ENCODE measurements at places on chromosomes 6 and 20.

DNA sequence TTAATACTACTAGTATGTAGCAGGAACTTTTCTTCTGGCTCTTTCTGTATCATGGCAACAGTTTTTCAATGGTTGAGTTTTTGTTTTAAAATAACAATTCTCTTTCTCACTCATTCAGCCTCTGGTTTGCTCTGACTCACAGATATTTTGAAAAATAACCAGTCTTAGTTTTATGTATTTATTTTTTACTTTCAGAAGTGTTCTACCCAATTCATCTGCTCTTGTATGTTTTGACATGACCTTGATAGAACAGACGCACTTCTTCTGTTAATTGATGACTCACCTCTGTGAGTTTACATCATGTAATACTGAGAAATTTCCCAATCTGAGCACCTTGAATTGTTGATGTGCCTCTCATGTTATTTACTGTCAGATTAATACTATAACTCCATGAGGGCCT is 178.9 kb downstream of the SASH1 start:
- no peak for DNase-seq

GRCh38 chr6:39321761-39322160 is 741 bp downstream of the KCNK16 start:
- no peak for DNase-seq

GRCh38 chr6:33962246-33963027 is 158.6 kb upstream of the MLN start:
- DNase-seq: no peak

GRCh38 chr20:51906049-51906448 is 103.7 kb upstream of the SALL4 start:
- no peak for DNase-seq

GRCh38 chr6:50845499-50846143 is 26.9 kb downstream of the TFAP2B start:
- DNase-seq: no peak

GRCh38 chr20:16607364-16608276 is 34.4 kb upstream of the KIF16B start:
- no peak for DNase-seq

DNA sequence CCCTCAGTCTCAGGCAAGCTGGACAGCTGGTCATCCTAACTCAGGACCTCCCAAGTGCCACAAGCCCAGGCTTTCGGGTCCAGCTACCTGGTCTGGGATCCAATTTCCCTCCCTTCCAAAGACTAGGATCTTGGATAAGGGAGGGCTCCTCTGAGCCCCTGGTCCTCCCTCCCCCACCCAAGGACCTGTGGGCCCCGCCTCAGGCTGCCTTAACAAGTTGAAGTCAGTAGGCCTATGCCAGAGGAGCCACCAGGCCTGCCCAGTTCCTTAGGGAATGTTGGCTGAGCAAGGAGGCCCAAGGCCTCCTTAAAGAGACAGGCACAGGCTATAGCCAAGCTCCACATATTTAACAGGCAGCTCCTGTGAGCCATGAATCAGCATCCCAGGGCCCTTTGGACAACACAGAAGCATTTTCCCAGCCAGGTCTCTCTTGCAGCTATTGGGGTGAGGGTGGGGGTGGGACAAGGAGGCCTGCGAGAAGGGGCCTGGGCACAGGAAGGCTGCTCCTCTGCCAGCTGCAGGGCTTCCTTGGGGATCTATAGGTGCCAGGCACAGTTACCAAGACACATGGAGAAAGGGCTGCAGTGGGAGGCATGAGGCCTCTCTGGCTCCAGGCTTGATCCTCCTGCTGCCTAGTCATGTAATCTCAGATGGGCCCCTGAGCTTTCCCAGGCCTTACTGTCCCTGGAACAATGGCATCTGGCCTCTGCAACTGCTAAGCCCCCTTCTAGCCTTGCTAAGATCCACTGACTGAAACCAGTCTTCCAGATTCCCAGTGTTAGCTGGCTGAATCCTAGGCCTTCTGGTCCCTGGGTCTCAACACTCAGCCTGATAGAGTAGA is 27.4 kb upstream of the NOL4L start:
- no peak for DNase-seq

GRCh38 chr20:16761305-16761829 is 13.2 kb downstream of the OTOR start:
- peak; percentile 18 for DNase-seq

DNA sequence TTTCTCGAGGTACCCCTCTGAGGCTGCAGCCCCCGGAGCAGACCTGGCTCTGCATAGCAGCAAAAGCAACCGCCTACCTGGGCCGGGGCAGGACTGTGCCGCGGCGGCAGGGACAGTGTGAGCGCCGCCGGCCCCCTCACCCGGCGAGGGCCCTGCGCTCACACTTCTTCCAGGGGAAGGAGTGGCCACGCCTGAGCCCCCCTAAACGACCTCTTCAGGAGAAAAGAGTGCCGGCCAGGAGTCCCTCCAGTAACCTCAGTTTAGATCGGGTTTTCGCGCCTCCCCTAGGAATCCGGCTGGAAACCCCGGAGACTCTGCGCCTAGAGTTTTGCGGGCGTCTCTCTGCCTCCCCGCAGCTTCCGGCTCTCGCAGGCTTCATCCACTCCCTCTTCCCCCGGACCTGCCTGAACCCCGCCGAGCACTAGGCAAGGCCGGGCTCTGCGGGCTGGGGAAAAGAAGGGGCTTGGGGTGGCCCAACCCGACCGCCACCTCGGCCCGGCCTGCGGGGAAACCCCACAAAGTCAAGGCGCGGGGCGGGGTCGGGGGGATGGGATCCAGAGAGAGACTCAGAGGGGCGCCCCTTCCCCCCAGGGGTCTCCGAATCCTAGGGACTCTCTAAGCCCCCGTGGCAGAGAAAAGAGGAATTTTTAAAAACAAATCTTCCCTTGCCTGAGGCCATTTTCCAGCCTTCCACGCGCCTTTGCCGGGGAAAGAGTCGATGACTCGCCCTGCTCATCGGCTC is 558 bp downstream of the LINC00237 start:
- no peak for DNase-seq

- no peak for DNase-seq
These were observed 65.4 kb downstream of the MDGA1 start for GRCh38 chr6:37632291-37632690.

GRCh38 chr20:19524691-19525090 is 233.4 kb upstream of the RIN2 start:
- no peak for DNase-seq

DNA sequence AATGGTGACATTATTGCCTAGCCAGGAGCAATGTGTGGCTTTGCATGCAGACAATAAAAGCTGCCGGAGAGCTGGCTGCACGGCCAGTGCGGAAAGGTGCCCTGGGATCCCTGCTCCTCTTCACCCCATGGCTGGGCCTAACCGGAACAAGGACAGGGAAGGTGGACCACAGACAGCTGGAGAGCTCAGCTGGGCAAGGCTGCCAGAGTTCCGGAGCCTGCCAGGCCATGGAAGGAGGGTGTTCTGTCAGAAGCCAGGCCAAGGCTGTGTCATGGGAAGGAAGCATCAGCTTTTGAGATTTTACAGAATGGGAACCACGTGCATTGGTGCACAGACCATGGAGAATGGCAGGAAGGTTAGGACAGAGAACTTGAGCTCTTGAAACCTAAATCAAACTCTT is 25.0 kb downstream of the MAP1LC3A start:
- no peak for DNase-seq

DNA sequence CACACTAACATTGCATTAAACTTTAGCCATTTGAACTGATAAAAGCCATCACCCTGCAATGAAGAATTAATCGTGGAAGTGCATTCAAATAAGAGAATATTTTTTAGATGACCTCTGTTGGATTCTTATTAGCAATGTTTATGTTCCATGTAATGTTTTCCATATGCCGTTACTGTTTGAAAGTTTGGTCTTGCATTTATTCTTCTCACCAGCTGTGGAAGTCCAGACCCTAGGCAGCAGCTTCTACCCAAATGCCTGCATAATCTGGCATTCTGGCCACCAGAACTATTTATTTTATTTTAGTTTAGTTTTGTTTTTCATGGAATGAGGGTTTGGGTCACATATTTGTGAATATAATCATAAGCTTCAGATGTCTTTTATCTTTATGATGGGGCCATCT is 140.4 kb downstream of the SAMD5 start:
- no peak for DNase-seq

- DNase-seq: no peak
These were observed 85.8 kb downstream of the CEBPB start for GRCh38 chr20:50276119-50277063.

DNA sequence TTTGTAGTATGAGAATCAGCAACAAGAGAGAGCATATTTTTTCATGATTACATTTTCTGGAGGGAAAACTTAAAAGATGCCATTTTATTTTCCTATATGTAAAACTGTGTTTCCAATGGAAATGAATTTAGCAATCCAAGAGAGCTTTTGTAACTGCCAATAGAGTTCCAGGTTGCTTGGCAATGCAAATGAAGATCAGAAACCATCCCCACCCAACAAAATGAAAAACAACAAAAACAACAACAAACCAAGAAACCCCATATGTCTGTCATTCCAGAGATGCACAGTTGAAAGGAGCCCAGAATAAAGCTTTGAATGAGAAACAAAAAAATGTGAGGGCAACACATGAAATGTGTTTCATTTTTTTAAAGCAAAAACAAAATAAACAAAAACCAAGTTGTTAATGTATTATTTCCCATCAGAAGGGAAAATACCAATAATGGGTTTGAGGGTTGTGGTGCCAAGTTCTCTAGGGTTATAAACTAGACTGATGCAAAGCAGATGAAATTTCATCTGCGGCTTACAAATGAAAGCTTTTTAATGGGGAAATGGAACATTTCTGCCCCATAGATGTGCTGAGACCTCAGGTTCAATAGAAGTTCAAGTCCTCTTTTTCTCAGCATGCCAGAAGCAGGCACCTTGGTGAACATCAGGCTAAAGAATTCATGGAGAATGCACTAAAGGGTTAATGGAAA is 121.5 kb upstream of the MCHR2 start:
- no peak for DNase-seq

GRCh38 chr6:160218810-160219209 is 39.8 kb downstream of the SLC22A2 start:
- no peak for DNase-seq

DNA sequence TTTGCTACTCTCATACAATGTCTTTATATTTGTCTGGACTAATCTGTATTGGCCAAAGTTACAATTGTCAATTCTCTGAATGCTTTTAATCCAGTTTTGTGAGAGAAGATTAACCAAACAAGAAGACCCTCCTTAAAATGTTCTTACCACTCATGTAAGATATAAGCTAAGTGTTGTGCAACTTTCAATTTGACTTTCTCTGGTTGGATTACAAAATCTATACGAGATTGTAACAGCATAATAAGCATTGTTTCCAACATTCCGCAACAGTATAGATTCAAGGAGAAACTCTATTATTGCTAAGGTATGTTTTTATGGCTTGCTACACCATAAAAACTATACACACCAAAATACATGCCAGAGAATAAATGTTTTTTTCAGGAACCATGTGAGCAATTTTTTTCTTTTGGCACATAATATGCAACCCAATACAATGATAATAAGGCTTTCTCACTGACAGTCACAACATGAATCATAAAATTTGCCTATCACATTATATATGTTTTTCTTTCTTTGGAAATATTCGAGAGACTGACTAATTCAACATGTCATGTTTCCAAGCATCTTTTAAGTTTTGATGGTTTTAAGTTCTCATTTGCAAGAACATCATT is 12.2 kb upstream of the TRPC4AP start:
- DNase-seq: no peak

DNA sequence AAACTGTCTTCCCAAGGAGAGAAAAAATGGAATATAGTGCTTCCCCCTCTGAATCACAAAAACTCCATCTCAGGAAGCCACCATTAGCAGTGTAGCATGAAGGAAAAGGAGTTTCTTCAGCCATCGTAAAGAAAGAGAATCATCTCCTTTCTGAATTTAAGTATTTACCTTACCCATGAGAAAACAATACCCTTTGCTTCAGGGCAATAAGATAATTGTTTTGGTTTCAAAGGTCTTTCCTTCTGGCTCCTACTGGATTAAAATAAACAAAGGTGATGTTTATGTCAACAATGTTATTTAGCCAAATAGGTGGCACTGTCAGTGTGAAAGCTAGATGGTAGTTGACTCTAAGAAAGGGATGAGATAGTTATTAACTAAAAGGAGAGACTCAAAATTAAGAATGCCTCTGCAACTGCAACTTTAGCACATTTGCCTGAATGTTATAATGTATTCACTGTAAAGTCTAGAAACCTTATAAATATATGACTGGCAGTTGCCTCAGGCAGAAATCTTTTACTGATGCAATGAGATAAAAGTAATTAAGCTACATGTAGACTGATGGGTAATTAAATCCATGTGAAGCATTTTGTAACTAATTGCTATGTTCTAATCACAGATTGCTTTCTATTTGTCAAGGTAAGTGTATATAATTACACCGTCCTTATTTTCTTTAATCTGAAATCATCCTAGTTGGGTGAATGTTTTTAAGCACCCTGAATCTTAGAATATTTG is 399.0 kb downstream of the CDKAL1 start:
- no peak for DNase-seq

- DNase-seq: no peak
These were observed 650.0 kb downstream of the KIF16B start for GRCh38 chr20:15923030-15923776.

DNA sequence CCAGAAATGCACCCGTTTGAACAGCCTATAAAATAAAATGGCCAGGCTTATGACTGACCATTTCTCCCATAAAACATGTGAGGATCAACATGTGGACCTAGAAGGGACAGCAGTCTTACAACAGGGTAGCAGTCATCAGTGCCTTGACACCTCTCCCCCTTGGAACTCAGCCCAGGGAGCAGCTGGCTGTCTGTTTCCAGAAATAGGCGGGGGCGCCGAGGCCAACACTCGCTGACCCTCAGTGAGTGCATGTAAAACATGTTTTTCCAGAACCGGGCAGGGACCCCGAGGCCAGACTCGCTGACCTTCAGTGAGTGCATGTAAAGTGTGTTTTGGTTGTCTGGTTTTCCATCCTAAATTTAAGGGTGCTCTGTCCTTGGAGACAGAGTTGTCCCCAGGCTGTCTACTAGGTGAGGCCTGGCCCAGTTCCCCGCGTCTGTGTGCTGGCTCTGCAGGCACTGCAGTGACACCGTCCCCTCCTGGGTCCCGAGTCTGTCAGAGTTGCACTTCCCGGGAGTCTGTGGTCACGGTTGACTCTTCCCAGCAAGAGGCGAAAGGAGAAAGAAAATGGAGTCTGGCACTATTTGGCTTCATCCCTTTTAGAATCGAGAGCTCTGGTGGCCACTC is 19.8 kb upstream of the ADRM1 start:
- DNase-seq: no peak

Data from CD8-positive, alpha-beta T cell (primary cell).